ENCODE measurements at places on chromosomes 11 and 22. TPM values are rescaled to one million over a fixed set of nuclear protein-coding genes. Genes with fewer than 3 reads are reported as not detected.

DNA sequence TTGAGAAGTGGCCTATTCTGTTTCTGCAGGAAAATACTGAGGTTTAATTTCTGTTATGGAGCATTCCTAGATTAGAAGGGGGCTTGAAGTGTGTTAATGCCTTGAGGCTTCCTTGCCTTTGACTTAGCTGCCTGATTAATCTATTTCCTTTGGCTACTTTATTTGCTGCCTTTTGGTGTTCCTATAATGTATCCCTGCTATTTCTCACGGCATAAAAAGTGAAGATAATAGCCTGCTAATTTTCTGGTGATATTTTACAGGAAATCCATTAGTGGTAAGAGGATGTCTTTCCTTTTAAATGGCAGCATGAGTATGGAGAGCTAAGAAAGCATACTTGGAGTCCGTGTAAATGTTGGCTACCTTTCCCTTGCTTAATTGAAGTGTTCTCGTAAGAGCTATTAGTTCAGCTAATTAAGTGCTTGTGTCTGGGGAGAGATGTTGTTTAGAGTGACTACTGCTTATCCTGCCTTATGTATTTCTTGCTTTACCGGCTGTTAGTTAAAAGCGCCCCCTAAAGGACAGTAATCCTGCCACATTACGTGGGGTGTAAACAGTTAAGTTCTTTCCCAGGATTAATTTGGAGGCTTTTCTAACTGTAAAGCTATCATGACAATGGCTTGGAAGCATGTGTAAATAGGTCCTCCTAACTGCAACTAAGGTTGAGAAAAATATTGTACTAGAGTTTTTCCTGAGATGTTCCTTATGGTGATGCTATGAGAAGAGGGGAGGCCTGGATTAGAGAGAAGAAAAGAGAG lies 45.6 kb downstream of the ZNF280B start:
- no peak for DNase-seq

- DNase-seq, result peak; percentile 41
Observed at GRCh38 chr11:10650630-10651029, 42.9 kb downstream of the IRAG1 start.

DNA sequence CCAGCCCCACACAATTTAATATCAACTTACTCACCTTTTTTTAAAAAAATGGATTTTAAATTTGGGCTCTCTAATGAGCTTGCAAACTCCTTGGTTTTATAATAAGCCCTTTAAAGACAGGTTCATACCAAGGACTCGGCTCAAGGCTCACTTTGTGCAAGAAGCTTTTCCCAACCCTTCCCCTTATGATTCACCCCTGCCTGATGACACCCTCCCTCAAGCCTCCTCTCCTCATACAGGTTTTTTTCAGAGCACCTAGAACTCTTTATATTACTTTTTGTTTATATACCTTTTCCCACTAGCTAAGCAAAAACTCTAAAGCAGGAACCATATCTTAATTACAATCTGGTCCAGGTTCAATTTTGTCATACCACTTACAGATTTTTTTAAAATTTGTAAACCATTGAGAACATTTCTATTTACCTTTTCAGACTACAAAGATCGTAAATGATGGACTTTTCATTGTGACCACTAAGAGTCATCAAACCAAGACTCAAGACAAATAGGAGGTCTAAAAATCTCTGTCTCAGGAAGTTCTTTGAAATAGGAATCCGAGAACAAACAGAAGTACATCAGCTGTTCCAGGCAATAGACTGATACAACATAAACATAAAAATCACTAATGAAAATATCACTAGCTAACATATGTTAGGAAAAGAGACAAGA lies 13.1 kb upstream of the EXPH5 start:
- DNase-seq, result no peak

DNA sequence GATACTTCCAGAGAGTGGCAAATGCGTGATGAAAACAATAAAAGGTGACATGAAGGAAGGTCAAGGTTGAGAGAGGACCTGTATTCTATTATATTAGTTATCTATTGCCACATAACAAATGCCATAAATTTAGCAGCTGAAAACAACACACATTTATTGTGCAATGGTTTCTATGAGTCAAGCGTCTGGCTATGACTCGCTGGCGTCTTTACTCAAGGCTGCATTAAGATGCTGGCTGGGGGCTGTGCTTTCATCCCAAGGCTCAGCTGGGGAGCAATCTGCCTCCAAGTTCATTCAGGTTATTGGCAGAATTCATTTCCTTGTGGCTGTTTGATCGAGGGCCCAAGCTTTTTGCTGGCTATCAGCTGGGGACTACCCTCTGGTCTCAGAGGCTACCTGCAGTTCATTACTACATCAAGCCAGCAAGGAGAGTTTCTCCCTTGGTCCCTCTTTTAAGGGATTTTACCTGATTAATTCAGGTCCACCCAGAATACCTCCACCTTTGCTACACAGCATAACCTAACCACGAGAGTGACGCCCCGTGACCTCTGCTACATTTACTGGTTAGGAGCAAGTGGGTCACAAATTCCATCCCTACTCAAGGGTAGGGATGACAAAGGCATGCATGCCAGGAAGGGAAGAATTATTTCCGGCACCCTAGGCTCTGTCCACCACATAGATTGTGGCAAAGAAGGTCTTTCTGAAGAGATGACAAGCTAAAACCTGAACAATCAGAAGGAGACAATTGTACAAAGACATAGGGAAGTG lies 549.1 kb downstream of the MN1 start:
- DNase-seq, result peak; percentile 19

GRCh38 chr11:67538823-67539505 lies 15.7 kb upstream of the CABP2 start:
- DNase-seq, result no peak

DNA sequence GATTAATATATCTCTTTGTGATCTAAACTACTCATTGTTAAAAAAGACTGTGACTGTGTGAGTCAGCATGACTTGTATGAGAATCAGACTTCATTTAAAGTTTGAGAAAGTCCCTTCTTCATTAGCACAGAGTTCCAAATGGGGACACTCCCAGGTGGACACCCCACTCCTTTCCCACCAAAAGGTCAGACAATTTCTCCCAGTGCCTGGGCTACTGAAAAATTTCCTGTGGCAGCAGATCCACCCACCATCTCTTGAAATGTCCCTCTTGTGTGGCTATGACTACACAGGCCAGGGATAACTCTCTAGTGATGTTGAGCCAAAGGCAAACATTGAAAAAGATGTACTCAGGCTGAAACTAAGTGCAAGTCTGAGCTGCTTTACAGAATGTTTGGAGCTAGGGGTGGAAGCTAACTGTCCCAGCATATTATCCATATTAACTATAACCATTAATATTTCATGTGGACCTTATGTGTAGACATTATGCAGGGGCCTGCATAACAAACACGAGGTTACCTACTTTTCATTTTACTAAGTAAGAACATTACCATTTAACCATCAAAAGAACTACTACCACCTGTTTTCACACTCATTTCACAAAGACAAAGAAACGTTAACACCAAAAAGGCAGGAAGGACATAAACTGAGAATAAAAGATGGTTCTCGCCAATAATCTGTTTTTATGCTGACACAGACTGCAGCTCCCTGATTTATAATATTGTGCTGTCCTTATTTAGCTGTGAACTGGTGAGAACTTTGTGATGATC lies 44.8 kb downstream of the MMP20 start:
- DNase-seq, result no peak

DNA sequence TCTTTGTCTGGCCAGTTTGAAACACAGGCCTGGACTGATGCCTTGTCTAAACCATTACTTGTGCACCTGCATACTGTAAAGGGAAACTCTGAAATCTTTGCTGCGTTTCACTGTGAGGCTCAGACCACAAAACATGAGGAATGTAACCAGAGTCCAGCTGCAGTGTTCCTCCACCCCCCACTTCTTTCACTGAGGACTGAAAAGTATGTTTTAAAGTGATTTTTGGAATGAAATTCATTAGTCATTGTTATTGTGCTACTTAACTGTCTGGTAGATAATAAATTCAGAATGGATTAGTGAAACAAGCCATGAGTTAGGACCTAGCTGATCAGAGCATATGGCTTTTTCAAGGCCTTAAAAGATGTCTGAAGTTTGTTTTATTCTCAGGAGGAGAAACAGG lies 181.2 kb downstream of the WNT11 start:
- DNase-seq, result no peak

- DNase-seq, result no peak
Observed at GRCh38 chr11:118610225-118610772, 2.9 kb downstream of the PHLDB1 start.

- no peak for DNase-seq
Observed at GRCh38 chr11:15745266-15745665, 611.1 kb downstream of the SOX6 start.

DNA sequence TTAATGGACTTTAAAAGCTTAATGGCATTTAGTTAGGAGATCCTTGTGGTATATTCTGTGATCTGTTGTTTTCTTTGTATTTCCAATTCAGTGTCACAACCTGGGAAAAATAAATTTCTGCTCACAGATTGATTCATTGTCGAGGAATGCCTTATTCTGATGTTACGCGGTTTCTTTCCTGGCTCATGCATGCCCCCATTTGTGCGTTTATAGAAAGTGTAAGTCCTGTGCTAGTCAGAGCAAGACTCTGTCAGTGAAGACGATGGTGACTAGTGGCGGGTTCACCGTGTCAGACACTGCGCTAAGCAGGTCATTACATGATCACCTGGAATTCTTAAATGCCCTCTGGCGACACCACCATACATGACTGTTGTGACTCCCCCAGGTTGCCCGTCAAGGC lies 169.4 kb downstream of the TBC1D22A start:
- DNase-seq, result no peak

SHANK2 gene
- total RNA-seq, result 40.0 TPM

OR2D2 gene
- total RNA-seq, result 5.5 TPM

HTR3A gene
- total RNA-seq, result not detected

CERK gene
- total RNA-seq, result 42.4 TPM

C1QTNF4 gene
- 4.3 TPM for total RNA-seq

NLRP6 gene
- total RNA-seq, result not detected

PDE2A gene
- 13.5 TPM for total RNA-seq

CYP2D6 gene
- 1.2 TPM for total RNA-seq

PYGM gene
- 14.7 TPM for total RNA-seq

OR5A1 gene
- total RNA-seq, result 2.2 TPM
